ENCODE measurements at places on chromosomes 7 and 10. TPM values are rescaled to one million over a fixed set of nuclear protein-coding genes. Genes with fewer than 3 reads are reported as not detected.

Gene SYT15B
- total RNA-seq: not detected

Gene OR2A12
- not detected for total RNA-seq

Gene GSDME
- 4.4 TPM for total RNA-seq

- no peak for DNase-seq
- no peaks in the 10 kb centered on the region for H3K4me1 ChIP-seq
- no peaks in the 10 kb centered on the region for H3K36me3 ChIP-seq
These were observed 630.1 kb downstream of the SORCS1 start for GRCh38 chr10:106534441-106534840.

DNA sequence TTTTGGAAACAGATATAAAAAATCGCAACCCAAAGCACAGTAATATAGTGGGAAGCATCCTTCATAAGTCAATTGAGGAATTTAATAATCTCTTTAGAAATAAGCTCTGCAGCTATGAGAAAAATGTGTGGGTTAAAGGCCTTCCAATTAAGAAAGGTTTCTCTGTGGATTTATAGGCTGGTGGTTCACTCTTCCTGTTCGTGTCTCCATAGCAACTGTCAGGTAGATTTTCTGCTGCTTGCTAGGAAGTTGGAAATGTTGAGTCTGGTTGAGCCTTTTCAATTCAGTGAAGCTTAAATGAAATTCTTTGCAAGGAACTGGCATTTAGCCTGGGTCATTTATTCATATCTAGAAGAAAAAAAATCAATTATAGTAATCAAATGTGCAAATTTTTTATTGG is 652.8 kb upstream of the CELF2 start:
- peaks cover 7% of the 10 kb centered on the region for H3K4me1 ChIP-seq
- no peaks in the 10 kb centered on the region for H3K27me3 ChIP-seq

- H3K27me3 ChIP-seq: peaks cover 2% of the 10 kb centered on the region
- DNase-seq: no peak
- no peak overlapping the region for H3K27ac ChIP-seq
- H3K36me3 ChIP-seq: no peaks in the 10 kb centered on the region
- H3K4me3 ChIP-seq: no peak overlapping the region
- no peaks in the 10 kb centered on the region for H3K4me1 ChIP-seq
These were observed 258.5 kb downstream of the HDAC9 start for GRCh38 chr7:18753972-18754610.

DNA sequence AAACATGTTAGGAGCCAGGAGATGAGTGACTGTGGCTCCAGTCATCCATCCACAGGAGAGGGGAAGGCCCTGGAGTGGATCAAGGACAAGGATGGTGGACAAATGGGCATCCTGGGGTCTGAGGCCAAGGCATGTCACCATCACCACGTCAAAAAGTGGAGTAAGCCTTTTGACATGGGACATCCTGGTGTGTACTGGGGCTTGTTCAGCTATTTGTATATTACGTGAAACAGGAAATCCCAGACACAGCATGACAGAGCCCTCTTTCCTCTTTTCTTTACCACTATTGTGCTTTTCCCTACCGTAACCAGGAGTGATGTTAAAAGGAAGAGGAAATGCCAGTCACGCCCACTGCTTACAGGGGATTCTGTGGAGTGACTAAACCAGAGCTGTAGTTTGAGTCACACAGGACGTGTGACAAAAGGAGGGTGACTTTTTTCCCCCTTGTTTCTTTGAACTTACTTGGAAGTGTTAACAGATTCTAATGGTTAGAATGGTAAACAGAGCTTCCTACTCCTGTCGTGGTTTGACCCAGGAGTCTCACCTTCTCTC is 15.4 kb downstream of the ACSL5 start:
- peaks cover 3% of the 10 kb centered on the region for H3K27me3 ChIP-seq
- peak overlapping the region; percentile 94 for H3K27ac ChIP-seq
- H3K4me3 ChIP-seq: no peak overlapping the region
- peaks cover 26% of the 10 kb centered on the region for H3K4me1 ChIP-seq

DNA sequence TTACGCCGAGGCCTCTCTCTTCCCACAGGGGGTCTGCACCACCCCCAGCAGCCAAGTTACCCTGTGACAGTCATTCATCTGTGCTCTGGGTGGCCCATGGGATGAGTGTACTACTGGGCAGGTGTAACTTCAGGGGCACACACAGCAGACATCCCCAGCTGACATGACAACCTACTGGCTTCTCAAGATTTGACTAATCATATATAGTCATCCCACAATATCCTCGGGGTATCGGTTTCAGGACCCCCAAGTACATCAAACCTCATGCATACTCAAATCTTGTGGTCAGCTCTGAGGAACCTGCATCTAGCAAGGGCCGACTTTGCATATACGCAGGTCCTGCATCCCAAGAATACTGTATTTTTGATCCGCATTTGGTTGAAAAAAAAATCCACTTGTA is 336.9 kb upstream of the C7orf33 start:
- H3K4me1 ChIP-seq: no peaks in the 10 kb centered on the region
- no peak for DNase-seq
- H3K4me3 ChIP-seq: no peak overlapping the region
- peaks cover 2% of the 10 kb centered on the region for H3K27me3 ChIP-seq
- H3K36me3 ChIP-seq: peaks cover 6% of the 10 kb centered on the region
